ENCODE measurements at places on chromosomes 4 and X.

GRCh38 chr4:168751263-168752225, 254.7 kb downstream of the PALLD start:
- no peak for DNase-seq

DNA sequence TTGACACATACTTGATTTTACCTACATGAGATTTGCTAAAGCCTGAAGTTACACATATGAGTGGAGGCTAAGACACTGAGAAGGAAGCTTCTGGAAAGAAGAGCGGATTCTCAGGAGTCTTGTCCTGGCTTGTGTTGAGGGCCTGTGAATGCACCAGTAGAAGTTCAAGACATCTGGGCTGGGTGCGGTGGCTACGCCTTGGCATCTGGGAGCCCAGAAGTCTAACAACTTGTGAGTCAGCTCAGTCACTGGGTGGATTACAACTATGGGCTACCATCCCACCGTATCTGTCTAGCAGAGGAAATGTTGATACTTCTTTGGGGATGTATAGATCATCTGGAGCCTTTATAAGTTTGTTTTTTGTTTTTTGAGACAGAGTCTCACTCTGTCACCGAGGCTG, 375.6 kb upstream of the SMIM31 start:
- no peak for DNase-seq

DNA sequence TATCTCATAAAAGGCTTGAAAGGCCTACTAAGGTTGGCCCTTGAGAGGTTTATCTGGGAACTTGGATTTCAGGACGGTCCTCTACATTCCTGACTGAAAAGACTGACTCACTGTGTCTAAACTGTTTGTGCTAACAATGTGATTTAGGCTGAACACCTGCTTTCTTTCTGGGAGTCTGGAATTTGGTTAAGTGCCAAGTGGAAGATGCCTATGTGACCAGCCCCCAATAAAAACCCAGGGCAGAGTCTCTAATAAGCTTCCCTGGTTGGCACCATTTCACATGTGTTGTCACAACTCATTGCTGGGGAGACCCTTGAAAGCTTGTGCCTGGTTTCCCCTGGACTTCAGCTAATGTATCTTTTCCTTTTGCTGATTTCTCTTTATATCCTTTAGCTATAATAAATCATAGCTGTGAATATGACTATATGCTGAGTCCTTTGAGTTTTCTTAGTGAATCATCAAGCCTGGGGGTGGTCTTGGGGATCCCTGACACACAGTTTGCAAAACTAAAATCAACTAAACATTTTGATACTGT, 55.1 kb downstream of the GPR82 start:
- no peak for DNase-seq

GRCh38 chr4:34469516-34469915, 1774.8 kb downstream of the ARAP2 start:
- DNase-seq: no peak

GRCh38 chr4:6050551-6050950, 32.3 kb upstream of the C4orf50 start:
- no peak for DNase-seq

DNA sequence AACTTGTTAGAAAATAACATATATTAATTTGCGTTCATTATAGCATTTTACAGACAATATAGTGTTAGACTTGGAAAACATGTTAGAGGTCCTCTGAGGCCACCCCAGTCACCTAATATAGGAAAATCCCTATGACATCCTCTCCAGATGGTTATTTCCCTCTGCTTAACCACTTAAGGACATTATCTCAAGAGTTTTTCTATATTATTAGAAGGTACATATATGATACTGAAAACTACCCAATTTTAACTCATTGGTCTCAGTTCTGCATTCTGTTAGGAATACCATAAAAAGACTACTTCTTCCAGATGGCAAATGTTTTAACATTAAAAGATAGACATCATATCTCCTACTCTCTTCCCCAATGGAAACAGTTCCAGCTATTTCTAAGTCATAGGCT, 21.4 kb downstream of the PTPN13 start:
- no peak for DNase-seq

- no peak for DNase-seq
These were observed 118.0 kb upstream of the RPL34 start for GRCh38 chr4:108502356-108502755.

GRCh38 chr4:65738134-65738533, 67.8 kb upstream of the EPHA5 start:
- DNase-seq: no peak

DNA sequence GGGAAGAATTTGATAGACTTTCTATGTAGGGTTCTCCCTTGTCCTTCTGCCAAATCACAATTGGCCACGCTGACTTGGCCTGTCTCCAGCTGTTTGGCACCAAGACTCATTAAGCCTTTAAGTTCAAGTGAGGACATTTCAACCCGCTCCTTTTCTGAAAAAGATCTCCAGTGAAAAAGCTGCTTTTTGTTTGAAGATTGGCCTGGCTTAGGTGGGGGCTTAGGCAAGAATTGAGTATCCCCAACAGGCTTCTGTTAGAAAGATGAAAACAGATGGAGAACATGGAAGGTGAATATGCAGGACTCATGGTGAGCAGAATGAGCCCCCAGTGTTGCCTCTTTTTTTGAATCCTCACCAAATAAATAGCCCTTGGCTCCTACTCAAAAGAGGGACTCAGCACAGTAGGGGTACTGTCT, 28.5 kb upstream of the LIMCH1 start:
- DNase-seq: no peak

DNA sequence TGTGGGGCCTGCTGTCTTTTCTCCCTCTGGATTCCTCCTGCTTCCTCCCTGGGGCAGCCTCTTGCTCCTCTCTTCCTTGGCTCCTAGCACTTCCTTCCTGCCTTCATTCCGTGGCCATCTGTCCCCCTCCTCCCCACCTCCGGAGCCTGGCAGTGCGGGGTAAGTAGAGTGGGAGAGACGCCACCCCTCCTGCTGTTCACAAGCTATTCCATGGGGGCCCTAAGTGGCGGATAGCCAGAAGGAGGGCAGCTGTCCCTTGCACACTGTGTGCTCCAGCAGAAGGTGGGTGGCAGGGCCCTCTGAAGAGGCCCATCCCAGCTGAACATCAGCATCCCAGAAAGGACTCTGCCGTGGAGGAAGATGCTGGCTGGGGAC, 27.4 kb downstream of the CCNQ start:
- no peak for DNase-seq

DNA sequence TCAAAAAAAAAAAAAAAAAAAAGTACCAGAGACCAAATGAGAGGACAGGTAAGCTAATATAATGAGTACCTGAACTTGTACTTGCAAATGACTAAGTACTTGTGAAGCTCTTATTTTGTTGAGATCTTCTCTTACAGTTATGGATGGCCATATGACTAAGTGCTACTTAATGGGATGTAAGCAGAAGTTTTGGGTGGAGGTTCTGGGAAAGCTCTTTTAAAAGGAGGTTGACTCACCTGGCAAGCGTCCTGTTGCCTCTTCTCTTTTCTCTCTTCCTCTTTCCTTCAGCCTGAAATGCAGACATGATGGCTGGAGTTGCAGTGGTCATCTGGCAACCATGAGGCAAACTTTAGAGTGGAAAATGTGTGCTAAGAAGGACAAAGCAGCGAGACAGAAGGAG, 36.9 kb upstream of the MED14 start:
- no peak for DNase-seq

- no peak for DNase-seq
These were observed 835 bp upstream of the NFKB1 start for GRCh38 chr4:102500352-102500695.

GRCh38 chr4:78862314-78862737, 76.9 kb downstream of the PAQR3 start:
- no peak for DNase-seq

DNA sequence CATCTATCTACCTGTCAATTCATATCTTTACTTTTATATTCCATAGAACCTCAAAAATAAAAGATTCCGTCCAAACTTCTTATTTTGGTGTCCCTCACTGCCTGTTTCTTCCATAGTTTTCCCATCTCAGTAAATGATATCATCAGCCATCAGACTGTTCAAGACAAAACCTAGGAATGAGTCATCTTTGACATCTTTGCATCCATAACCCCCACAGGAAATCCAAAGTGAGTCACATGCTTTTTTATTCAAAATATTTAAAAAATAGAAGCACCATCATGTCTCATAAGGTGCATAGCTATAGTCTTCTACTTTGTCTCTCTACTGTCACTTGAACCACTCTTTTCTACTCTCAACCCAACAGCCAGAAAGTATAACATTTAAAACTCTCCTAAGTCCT, 29.9 kb upstream of the CXXC4 start:
- DNase-seq: no peak

GRCh38 chrX:120585702-120586101, 18.2 kb upstream of the MCTS1 start:
- no peak for DNase-seq

GRCh38 chr4:40978548-40978947, 228.8 kb downstream of the NSUN7 start:
- no peak for DNase-seq

GRCh38 chr4:94856030-94856429, 98.3 kb downstream of the BMPR1B start:
- DNase-seq: no peak

DNA sequence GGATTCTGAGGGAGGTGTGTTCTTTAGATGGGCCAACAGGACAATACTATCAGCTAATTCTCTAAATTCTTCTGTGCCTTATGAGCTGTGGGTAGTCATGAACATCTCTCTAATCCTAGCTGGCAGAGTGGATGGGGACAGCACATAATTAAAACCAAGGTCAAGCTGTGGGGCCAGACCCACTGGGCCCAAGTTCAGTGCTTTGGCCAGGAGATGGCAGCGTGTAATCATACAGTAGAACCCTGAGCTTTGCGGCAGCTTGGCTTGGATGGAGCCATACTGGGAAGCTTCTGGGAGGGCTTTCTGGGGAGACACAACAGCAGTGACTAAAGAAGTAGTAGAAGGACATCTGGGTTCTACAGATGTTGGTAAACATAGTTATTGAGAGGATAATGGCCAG, 140.3 kb upstream of the CXCL13 start:
- no peak for DNase-seq

DNA sequence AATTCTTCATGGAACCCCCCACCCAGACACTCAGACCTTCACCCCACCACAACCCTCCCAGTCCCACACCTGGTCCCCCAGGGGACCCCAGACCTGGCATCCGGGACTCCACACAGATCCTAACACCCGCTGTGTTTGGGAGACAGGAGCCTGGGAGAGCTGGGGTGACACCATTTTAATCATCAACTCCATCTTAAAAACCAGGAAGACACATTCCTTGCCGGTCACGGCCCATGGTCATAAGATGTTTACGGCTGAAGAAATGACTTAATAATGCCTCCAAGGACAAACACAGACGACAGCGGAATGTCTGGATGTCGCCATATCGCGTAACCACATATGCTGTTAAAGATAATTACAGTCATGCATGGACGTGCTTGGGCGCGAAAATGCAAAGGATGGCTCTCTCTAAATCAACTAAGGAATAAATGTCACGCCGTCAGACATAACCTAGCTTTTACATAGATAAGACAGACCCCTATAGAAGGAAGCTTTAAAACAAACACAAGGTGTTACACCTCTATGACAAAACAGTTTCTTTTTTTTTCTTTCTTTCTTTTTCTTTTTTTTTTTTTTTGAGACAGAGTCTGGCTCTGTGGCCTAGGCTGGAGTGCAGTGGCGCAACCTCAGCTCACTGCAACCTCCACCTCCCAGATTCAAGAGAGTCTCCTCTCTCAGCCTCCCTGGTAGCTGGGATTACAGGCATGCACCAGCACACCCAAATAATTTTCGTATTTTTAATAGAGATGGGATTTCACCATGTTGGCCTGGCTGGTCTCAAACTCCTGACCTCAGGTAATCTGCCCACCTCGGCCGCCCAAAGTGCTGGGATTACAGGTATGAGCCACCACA, 2.1 kb upstream of the DHRSX start:
- no peak for DNase-seq

GRCh38 chrX:42490111-42490510, 287.9 kb downstream of the PPP1R2C start:
- no peak for DNase-seq

DNA sequence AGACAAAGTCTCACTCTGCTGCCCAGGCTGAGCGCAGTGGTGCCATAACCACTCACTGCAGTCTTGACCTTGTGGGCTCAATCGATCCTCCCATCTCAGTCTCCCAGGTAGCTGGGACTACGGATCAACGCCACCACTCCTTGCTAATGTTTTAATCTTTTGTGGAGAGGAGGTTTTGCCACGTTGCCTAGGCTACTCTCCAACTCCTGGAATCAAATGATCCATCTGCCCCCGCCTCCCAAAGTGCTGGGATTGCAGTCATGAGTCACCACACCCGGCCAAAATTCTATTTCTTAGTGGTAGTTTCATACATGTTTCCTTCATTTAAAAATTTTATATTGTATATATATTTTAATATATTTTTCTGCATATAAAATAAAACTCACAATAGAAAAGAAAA, 125.8 kb upstream of the CLNK start:
- no peak for DNase-seq

- no peak for DNase-seq
These were observed 61.1 kb downstream of the KCNIP4 start for GRCh38 chr4:21887481-21887880.

DNA sequence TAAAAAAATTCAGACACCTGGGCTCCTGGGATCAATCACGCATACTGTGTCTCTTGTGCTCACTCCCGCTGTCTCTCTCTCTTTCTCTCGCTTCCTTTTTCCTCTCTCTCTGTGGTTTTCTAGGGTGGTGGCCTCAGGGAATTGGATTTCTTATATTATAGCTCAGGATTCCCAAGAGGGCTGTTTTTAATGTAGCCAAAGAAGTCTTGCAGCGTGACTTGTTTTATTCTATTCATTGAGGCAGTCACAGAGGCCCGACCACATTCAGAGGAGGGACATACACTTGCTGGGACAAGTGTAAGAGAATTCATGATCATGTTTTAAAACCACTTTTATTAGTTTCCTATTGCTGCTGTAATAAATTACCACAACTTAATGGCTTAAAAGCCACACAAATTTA, 59.4 kb downstream of the HPF1 start:
- no peak for DNase-seq

GRCh38 chr4:47031751-47032404, 511 bp downstream of the GABRB1 start:
- no peak for DNase-seq

- no peak for DNase-seq
These were observed 756.7 kb upstream of the SLIT2 start for GRCh38 chr4:19494961-19495360.

DNA sequence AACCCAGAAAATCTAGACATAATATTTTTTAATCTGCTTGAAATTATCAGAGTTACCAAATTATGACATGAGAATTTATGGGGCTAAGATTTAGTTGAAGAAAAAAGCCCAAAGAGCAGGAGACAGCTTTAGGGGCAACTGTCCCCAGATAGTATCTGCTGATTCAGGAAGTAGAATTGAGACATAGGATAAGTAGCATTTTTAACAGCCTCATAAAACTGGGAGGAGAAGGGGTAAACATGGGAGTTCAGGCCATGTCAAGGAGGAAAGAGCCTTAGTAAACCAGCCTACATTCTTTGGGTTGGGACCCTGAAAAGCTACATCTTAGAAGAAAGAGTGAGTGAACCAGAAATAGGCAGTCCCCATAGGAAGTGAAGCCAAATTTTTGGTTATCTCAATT, 9.7 kb upstream of the RAB28 start:
- DNase-seq: no peak
